ENCODE measurements at places on chromosomes 1 and 21. TPM values are rescaled to one million over a fixed set of nuclear protein-coding genes. Genes with fewer than 3 reads are reported as not detected.
A peak's percentile ranks its signal among the peaks of the same experiment; 100 is the strongest.

GRCh38 chr21:24436236-24436635 is 1171.0 kb downstream of the MRPL39 start:
- H3K27ac ChIP-seq = no peak overlapping the region
- no peaks in the 10 kb centered on the region for H3K27me3 ChIP-seq
- no peaks in the 10 kb centered on the region for H3K36me3 ChIP-seq
- no peak for DNase-seq
- H3K4me3 ChIP-seq = no peak overlapping the region

Gene LEMD1
- total RNA-seq = not detected

DNA sequence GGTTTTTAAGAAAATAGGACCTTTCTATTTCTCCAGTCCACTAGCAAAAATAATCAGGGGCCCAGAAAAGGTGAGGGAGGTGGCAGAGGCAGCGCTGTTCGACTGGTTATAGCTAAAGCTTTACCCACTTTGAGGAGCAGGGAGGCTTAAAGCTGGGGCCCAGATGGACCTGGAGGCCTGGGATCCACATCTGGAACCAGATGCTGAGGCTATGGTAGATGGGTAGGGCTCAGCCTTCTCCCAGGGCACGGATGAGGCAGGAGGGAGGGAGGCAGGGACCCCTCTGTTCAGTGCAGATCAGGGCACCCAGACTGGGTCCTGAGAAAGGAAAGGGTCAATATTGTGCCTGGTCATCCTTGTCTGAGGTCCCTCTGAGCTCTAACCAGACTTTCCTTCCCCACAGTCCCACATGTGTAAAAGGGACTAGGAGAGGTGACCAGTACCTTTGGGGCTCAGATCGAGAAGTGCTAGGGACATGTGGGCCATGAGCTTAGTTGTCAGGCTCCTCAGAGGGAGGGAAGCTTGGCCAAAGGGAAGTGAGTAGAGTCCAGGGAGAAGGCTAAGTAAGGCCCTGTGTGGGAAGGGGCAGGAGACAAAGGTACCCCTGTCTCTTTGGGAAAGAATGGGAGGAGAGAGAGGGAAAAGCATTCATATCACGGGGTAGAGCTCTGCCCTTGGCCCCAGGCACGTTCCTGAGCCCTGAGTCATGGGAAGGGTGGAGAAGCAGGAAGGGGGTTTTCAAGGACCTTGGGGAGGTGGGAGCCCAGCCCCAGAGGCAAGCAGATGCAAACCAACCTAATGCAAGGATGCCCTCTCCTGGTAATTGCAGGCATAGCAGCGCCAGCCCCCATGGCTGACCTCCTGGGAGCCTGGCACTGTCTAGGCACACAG is 15.4 kb downstream of the LMNA start:
- peak overlapping the region; percentile 83 for H3K4me3 ChIP-seq
- H3K27ac ChIP-seq = peak overlapping the region; percentile 98
- no peaks in the 10 kb centered on the region for H3K27me3 ChIP-seq
- H3K4me1 ChIP-seq = peaks cover 53% of the 10 kb centered on the region
- no peak for DNase-seq

DNA sequence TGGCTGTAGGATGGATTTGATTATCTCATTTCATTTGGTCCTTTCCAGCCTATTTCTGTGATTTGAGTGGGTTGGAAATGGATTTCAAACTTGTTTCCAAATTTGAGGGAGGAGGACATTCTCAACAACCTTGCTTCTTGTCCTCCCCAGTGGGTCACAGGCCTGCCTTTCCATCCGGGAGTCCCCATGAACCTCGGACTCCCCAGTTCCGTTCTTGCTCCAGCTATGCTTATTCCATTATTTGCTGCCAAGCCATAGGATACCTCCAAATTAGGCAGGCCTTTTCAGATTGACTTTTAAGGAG is 97.8 kb downstream of the DUSP10 start:
- H3K27me3 ChIP-seq = no peaks in the 10 kb centered on the region
- no peak for DNase-seq
- no peak overlapping the region for H3K27ac ChIP-seq
- no peak overlapping the region for H3K4me3 ChIP-seq

- no peak overlapping the region for H3K4me3 ChIP-seq
- no peaks in the 10 kb centered on the region for H3K4me1 ChIP-seq
- no peaks in the 10 kb centered on the region for H3K36me3 ChIP-seq
Observed at GRCh38 chr1:240295811-240296210, 204.1 kb downstream of the FMN2 start.

Gene AZIN2
- 8.6 TPM for total RNA-seq

DNA sequence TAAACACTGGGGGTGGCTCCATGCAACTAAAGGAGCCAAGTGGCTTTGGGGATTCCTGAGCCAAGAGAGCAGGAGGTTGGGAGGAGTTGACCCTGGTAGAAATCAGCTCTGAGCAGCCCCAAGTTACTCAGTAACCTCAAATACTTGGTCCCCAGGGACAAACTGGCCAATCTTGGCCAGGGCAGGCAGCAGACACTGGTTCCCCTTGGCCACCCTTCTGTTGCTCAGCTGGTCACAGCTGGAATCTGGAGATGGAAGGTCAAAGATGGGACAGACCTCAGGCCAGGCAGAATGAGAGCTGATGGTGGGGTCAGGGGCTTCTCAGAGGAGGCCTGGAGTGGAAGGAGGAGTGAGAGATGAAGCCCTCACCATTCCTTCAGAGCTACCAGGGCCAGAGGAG is 3.3 kb upstream of the RHBG start:
- H3K27me3 ChIP-seq = peaks cover 55% of the 10 kb centered on the region
- peaks cover 3% of the 10 kb centered on the region for H3K36me3 ChIP-seq
- no peaks in the 10 kb centered on the region for H3K4me1 ChIP-seq
- no peak overlapping the region for H3K4me3 ChIP-seq

Measured in T-helper 17 cell (primary cell).